ENCODE measurements at places on chromosomes 4 and X. TPM values are rescaled to one million over a fixed set of nuclear protein-coding genes. Genes with fewer than 3 reads are reported as not detected.

GRCh38 chrX:9184211-9184610, 150.3 kb upstream of the FAM9B start:
- no peak for DNase-seq

DNA sequence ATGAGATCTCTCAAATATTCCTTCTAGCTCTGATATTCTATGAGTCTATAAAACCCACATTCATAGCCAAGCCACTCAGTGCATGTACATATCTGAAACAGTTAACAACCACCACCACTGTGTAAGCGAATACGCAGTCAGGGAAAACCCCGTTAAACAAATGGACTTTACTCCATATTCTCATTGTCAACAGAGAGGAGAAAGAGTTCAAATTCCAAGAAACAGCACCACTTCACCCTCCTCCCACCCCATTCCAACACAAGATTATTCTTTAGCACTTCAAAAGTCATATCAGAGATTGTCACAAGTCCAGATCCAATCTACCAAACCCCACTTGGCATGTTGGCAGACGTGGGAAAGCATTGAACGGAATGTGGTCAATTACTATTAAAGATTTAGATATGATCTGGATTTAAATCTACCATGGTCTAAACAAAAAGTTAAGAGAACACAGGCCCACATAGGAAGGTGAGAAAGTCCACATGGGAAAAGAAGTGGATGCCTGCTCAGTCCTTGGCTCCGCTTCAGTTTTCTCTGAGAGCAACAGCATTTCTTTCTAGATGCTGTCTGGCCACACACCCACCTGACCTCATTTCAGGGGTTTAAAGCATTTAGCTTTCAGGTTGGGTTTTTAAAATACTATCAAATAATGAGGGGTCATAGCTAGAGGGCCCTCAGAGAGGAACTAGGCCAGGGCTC, 39.8 kb upstream of the KLHL13 start:
- no peak for DNase-seq

The DUSP21 gene
- total RNA-seq, result not detected

GRCh38 chr4:2413821-2414610, 4.4 kb downstream of the ZFYVE28 start:
- DNase-seq, result no peak

The SGMS2 gene
- total RNA-seq, result 119 TPM

Measured in thoracic aorta (tissue), 2 donors.